Fibroblast of skin of right quadriceps (primary cell): ENCODE measurements at places on chromosomes 12 and 14.
A peak's percentile ranks its signal among the peaks of the same experiment; 100 is the strongest.

DNA sequence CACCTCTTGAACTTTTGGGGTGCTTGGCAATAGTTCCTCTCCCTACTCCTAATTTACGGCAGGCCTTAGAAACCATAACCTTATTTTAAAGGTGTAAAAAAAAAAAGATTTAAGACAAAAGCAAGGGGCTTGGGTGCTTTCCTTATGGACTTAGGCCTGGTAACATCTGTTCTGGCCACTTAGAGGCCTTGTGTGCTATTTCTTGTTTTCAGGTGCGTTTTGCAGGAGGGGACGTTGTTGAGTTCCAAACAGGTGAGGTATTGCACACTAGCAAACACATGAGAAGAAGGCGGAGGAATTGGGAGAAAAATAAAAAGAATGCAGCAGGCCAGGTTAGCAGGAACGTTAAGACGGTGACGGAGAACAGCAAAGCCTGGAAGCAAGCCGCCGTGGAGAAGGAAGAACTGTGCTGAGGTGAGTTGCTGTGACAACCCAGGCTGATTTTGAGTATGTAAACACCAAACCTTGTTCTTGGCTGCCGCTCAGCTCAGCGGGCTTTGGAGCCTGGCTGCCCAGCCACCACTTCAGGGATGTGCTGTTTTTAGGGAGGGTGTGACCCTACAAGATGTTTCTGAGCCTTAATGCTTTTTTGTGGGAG lies 17.3 kb downstream of the EMG1 start:
- no peak for DNase-seq

GRCh38 chr14:104388541-104389325 lies 190.8 kb upstream of the C14orf180 start:
- DNase-seq, result no peak

- DNase-seq, result no peak
These were observed 35.5 kb downstream of the TSPAN11 start for GRCh38 chr12:30962047-30962446.

GRCh38 chr14:100246809-100247428 lies 8.0 kb downstream of the YY1 start:
- DNase-seq, result peak; percentile 43

- peak; percentile 88 for DNase-seq
These were observed 286.7 kb downstream of the ZFP36L1 start for GRCh38 chr14:68506021-68506644.

GRCh38 chr14:101969481-101969880 lies 5.1 kb downstream of the DYNC1H1 start:
- DNase-seq, result no peak

- peak; percentile 93 for DNase-seq
These were observed 4.1 kb downstream of the CLEC2D start for GRCh38 chr12:9673404-9674225.

DNA sequence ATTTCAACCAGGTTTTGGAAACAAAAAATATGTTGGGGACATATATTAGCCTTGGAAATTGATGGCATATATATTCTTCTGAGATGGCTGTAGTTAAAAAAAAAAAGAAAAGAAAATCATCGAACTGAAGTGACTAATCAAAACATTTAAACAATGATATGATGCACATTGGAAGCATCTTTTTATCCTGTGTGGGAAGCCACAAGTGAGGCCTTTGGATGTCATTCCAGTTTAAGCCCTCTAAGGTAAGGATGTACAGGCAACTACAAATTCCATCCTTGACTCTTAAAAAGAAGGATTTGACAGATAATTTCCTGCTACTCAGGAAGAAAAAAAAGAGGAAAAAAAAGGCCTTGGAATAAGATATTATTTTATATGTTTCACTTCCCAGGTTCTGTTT lies 9.6 kb upstream of the PTPRB start:
- DNase-seq, result peak; percentile 85

DNA sequence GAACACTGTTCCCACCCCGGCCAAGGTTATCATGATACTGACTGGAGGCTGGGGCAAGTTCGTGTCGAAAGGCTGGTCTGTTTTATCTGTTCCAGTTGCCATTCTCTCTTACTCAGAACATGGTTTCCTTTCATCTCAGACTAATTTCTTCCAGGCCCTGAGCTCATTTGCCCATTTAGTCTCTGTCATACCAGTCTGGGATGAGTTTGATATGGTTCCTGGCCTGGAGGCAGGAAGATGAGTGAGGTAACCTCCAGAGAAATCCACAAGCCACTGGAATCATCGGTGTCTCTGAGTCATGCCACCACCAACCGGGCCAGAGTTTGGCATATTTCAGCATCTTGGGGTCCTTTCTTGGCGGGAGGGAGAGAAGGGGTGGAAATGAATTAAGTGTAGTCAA lies 114.7 kb downstream of the NTF3 start:
- DNase-seq, result peak; percentile 88
